Activated B cell treated with CpG ODN at 0.5 μM for 24 hours (primary cell): ENCODE measurements at places on chromosomes 3 and 15. TPM values are rescaled to one million over a fixed set of nuclear protein-coding genes. Genes with fewer than 3 reads are reported as not detected.

Gene ZPLD1
- not detected in 2 replicates for total RNA-seq

Gene ASB14
- total RNA-seq: not detected in 2 replicates

Gene PEX5L
- total RNA-seq: not detected in 2 replicates

Gene MYL3
- not detected in 2 replicates for total RNA-seq

Gene ASB7
- 18.3 and 21.3 TPM in 2 replicates for total RNA-seq

Gene SMAD6
- 0.04 and 0.05 TPM in 2 replicates for total RNA-seq

Gene SPTSSB
- not detected in 2 replicates for total RNA-seq

DNA sequence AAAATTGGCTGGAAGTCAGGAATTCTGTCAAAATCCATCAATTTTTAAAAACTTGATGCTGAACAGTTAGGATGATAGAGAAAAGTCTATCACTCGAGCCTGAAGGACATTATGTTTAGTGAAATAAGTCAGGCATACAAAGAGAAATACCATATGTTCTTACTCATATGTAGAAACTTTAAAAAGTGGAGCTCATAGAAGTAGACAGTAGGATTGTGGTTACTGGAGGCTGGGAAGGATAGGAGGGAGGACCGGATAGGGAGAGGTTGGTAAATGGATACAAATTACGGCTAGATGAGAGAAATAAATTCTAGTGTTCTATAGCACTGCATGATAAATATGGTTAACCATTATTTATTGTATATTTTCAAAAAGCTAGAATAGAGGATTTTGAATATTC lies 389.5 kb upstream of the RASGRP1 start:
- peaks cover 3% of the 10 kb centered on the region for H3K27me3 ChIP-seq
- H3K27ac ChIP-seq: no peak overlapping the region
- no peaks in the 10 kb centered on the region for H3K36me3 ChIP-seq
- no peaks in the 10 kb centered on the region for H3K4me1 ChIP-seq

- peaks cover under 1% of the 10 kb centered on the region for H3K27me3 ChIP-seq
- peaks cover 8% of the 10 kb centered on the region for H3K4me1 ChIP-seq
- no peak for DNase-seq
- no peak overlapping the region for H3K27ac ChIP-seq
- H3K36me3 ChIP-seq: no peaks in the 10 kb centered on the region
- H3K4me3 ChIP-seq: no peak overlapping the region
Measured at GRCh38 chr15:50261981-50262380, 3.5 kb downstream of the HDC start.

- no peak overlapping the region for H3K4me3 ChIP-seq
- H3K4me1 ChIP-seq: peaks cover 23% of the 10 kb centered on the region
- H3K27ac ChIP-seq: no peak overlapping the region
- DNase-seq: no peak
- H3K36me3 ChIP-seq: no peaks in the 10 kb centered on the region
Measured at GRCh38 chr3:129622226-129622874, 15.9 kb upstream of the PLXND1 start.

DNA sequence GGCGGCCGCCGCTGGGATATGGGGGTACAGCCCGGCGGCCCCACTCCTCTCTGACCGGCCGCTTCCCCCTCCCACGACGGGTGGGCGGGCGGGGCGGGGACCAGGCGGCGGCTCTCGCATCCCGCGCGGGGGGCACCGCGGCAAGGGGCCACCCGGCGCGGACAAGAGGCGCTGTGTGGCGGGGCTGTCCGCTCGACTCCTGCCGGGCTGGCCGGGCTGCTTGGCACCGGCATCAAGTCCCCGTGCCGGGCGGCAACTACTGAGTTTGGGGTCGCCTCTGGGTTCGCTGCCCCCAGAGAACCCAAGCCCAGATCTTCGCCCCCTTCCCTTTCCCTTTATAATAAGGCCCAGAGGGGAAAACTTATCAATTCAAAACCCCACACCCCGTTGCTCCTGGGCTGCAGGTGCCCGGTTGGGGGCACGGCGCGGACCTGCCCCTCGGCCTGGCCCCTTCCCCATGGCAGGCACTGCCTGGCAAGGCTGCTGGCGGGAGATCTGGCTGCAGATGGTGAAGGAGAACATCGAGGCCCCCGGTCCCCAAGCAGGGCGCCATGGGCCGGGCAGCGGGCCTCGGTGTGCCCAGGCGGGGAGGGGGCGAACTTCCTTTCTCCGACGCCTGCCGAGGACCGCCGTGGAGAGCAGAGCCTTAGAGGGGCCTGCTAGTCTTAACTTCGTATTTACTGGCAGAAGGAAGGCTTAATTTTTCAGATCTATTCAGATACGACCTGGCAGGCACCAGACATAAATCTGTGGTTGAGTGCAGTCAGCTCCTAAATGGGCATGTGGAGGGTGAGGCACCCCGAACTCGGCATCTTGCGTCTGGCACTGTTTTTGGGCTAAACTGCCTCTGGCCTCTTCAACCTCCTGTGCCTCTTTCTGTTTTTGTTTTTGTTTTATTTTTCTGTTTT lies 911 bp downstream of the APBA2 start:
- H3K27me3 ChIP-seq: peaks cover 24% of the 10 kb centered on the region
- no peaks in the 10 kb centered on the region for H3K4me1 ChIP-seq
- no peak overlapping the region for H3K4me3 ChIP-seq
- no peaks in the 10 kb centered on the region for H3K36me3 ChIP-seq
- no peak overlapping the region for H3K27ac ChIP-seq
